Activated naive CD4-positive, alpha-beta T cell treated with anti-CD3 and anti-CD28 coated beads, Interleukin-2, amount 50 U/mL, for 72 hours (primary cell): ENCODE measurements at places on chromosomes 3 and 15.

DNA sequence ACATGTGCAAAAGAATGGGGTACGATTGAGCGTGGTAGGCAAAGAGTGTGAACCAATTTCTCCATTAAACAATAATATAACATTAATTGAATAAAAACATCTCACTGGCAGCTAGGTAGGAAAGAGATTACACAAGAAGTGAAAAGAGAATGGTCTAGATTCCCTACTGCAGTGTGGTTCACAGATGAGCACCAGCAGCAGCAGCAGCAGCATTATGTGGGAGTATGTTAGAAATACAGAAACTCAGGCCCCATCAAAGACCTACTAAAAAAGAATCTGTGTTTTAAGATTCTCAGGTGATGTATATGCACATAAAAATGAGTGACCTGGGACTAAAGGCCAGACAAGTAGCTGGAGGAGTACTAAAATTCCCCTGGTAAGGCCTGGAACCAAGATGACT, 118.2 kb downstream of the ADAM10 start:
- DNase-seq, result no peak

DNA sequence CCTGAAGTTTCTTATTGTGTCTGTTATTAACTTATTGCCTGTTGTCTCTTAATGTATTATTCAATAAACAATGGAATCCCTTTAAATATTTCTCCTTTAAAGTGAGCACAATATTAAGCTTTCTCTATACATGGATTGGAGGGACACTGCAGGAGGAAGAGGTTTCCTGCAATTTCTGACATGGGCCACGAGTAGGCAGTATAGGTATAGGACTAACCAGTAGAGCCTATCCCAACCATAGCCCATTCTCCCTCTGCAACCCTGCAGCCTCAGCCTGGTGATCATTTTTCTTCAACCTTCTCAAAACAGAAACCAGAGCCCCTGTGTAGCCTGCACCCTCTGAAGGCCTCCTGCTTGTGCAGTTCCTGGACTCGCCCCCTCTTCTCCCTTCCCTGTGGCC, 124.8 kb downstream of the NEK10 start:
- no peak for DNase-seq

DNA sequence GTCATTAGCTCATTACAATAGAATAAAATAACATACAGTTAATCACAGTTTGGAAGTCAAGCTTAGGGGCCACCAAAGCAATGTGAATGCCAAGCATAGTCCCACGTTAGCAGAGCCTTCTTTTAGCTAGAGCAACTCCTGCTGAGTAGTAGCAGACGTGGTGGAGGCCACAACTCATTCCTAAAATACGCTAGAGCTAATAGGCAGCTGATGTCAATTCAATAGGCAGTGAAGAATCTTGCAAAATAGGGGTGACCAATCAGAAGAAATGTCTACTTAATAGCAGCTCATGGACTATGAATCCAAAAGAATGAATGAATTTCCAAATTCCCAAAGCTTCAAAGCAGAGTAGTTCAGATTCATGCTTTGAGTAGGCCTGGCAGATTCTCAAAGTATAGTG, 292.9 kb upstream of the RORA start:
- DNase-seq, result no peak

- no peak for DNase-seq
Observed at GRCh38 chr15:85453144-85453872, 72.9 kb downstream of the AKAP13 start.

GRCh38 chr3:178673529-178673928, 137.3 kb downstream of the KCNMB2 start:
- DNase-seq, result no peak

DNA sequence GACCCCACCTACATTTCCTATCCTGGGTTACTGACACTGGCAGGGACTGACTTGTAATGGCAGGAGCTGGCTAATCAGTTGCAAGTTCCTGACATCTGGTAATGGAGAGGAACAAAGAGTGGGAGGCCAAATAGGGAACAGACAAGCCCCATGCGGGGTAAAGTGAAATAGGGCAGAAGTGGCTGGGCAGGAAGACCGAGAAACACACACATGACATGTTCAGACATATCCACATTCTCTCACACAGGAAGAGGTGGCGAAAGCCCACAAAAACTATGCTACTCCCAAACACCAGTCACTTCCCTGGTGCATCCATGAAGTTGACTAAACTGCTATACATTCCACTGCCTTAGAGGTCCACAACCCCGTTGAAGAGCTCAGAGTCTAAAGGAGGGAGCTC, 394.1 kb upstream of the TBL1XR1 start:
- DNase-seq, result no peak

DNA sequence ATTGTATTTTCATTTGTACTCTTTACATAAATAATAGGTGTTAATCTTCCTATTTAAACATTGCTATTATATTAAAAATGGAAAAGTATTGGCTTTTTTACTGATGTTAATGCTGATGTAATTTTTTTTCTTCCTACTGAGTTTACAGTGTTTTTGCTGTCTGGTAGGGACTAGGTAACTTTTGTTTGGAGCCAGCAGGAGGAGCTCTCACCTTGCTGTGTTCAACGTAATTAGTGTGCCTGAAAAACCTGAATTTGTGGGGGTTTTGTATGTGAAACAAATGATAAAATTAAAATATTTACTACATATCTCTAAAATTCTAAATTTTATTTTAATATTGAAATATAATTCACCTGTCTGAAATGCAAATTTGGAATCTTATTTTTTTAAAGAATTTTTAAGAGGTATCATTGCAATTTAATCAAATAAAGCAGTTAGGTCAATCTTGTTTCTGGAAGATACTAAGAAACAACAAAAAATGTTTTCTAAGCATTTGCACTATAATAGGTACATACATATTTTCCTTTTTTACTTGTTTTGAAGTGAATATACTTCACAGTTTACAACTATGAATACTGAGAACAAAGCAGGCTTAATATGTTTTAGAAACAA, 48.8 kb downstream of the EPHA6 start:
- DNase-seq, result no peak

DNA sequence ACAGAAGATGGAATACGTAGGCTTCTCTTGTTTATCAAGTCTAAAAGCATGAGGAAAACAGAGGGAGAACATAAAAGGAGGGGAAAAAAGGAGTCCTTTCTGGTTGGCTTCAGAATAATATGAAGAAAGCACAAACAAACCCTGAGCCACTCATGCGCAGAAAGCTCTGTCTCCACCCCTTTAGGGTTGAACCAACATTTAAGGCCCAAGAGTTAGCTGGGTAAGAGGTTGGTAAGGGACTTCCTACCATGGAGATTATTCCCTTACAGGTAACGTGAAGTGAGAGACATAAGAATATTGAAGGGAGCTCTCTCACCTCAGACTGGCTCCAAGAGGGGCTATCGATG, 145.3 kb downstream of the RORA start:
- DNase-seq, result no peak
